ENCODE measurements at places on chromosomes 11 and 22.

- no peak for DNase-seq
Measured at GRCh38 chr11:58688789-58689503, 42.8 kb downstream of the GLYAT start.

DNA sequence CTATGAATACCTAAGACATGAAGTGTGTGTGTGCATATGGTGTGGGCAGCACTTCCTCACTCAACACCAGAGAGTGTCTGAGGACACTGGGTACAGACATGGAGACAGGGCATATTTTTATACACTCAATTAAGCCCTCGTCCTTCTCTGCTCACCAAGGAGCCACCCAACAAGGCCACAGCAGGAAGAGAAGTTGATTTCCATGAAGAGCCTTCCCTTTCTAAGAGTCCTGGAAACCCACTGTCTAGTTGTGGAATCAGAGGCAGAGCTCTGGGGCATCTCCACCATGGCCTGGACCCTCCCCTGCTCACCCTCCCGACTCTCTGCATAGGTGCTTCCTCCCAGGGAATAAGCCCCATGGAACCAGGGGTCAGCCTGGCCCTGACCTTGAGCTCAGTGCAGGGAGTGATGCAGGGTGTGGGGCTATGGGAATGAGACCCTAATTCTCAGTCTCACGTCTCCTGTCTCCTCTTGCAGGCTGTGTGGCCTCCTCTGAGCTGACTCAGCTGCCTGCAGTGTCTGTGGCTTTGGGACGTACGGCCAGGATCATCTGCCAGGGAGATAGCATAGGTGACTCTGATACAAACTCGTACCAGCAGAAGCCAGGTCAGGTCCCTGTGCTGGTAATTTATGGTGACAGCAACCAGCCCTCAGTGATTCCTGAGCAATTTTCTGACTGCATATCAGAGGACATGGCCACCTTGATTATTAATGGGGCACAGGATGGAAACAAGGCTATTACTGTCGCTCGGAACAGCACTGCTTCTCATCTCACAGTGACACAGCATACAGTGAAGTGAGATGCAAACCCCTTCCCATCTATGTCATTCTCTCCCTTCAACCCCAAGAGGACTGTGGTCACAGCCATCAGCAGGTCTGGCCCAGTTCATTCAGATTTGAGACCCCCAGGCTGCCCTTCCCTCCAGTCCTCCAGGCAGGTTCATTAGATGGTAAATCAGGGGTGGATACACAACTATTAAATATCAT lies 14.6 kb upstream of the IGLL5 start:
- no peak for DNase-seq

GRCh38 chr11:1896923-1897322 lies 5.2 kb upstream of the PRR33 start:
- DNase-seq: no peak

- no peak for DNase-seq
Measured at GRCh38 chr11:88122956-88123355, 52.3 kb downstream of the RAB38 start.

- DNase-seq: no peak
Measured at GRCh38 chr22:41841085-41841712, 8.3 kb downstream of the SREBF2 start.

DNA sequence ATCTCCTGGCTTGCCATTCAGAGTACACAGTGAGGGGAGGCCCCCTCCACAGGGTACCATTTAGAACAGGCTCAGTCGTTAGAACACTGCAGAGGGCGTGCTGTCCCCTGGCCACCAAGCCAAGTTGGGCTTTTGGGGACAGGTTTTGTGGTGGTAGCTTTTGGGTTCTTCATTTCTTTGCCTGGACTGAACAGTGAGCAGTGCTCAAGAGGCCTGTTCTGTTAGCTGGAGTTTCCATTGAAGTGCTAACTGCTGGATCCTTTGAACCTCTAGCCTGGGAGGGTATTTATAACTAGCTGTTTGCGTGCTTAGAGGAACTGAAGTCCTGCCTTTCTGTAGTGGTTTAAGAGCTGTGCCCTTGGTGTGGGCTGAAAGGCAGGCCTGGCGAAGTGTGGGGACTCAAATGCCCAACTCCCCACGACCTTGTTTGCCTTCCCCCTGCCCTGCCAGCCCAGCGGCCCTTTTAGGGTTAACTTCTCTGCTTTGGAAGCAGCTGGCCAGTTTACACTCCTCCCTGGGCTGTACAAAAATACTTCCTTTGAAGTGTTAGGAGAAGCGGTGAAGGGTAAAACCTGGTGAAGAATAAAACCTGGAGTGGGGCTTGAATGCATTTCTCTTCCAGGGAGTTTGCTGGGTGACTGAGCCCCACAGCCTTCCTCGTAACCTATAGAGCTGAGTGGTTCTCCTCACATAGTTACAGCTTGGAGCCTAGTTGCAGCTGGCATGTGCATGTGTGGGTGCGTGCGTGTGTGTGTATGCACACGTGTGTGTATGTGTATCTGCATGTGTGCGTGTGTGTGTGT lies 34.6 kb downstream of the ZNRF3 start:
- peak; percentile 23 for DNase-seq

DNA sequence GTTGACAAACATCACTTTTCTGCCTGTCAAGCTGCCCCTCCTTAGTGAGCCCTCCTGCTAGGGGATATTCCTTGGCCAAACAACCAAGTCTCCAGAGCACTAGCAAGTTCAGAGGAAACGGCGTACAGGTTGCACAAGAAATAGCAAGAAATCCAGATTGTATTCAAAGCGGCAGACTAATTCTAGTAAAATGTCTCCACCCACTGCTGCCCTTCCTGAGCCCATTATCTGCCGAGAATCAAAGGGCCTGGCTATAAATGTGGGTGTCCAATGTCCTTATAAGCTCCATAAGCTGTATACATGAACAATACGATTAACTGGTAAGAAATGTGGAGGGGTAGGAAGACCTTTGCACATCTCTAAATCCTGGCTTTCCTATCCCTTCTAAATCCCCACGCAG lies 44.0 kb upstream of the AKIP1 start:
- DNase-seq: no peak

GRCh38 chr11:130390071-130390758 lies 38.2 kb downstream of the ADAMTS8 start:
- no peak for DNase-seq

DNA sequence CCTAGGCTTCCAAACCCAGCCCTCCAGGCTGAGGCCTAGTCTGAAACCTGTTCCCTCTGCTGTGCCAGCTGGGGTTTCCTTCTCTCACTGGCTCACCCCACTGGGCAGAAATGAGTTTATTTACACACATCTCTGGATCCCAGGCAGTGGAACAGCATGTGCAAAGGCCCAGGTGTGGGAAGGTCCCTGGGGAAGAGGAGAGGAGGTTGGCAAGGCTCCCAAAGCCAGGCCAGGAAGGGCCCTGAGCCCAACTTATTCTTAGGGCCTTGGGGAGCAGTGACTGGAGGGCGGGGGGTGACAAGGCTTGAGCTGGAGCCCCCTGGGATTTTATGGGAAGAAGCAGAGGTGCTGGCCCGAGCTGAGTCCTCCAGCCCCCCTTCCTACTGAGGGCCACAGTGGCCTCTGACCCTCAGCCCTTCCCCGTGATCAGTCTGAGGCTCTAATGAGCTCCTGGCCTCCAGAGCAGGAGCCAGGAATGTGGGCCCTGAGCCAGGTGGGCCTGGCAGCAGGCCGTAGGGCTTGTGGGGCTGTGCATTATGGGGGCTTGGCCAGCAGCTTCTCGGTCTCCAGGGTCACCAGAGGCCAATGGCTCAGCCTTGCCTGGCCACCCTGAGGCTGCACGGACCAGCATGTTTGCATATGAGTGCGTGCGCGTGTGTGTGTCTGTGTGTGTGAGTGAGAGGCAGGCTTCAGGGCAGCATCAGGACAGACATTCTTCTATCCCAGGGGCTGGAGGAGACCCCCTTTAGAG lies 2.9 kb downstream of the MYO7A start:
- DNase-seq: peak; percentile 62

- no peak for DNase-seq
Measured at GRCh38 chr11:21465203-21465602, 727.7 kb upstream of the ANO5 start.

DNA sequence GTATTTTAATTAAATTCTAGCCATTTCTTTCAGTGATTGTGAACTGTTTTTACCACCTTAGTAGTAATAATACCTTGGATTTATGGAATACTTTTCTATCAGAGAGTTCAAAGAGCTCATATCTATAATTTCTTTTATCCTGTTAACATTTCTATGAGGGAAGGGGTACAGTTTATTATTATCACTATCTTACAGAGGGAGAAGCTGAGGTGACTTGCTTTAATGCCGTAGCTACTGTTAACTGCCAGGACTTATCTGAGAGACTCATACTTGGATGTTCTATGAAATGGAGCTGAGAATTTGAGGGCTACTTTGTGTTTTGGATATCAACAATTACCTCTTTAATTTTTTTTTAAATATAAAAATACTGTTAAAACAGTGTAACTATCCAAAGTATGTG lies 3.3 kb downstream of the REXO2 start:
- no peak for DNase-seq

- no peak for DNase-seq
Measured at GRCh38 chr22:37054056-37054395, 2.5 kb downstream of the KCTD17 start.

- no peak for DNase-seq
Measured at GRCh38 chr11:36447947-36448346, 62.1 kb downstream of the TRAF6 start.

- DNase-seq: no peak
Measured at GRCh38 chr22:48744283-48744641, 1083.4 kb downstream of the BRD1 start.

DNA sequence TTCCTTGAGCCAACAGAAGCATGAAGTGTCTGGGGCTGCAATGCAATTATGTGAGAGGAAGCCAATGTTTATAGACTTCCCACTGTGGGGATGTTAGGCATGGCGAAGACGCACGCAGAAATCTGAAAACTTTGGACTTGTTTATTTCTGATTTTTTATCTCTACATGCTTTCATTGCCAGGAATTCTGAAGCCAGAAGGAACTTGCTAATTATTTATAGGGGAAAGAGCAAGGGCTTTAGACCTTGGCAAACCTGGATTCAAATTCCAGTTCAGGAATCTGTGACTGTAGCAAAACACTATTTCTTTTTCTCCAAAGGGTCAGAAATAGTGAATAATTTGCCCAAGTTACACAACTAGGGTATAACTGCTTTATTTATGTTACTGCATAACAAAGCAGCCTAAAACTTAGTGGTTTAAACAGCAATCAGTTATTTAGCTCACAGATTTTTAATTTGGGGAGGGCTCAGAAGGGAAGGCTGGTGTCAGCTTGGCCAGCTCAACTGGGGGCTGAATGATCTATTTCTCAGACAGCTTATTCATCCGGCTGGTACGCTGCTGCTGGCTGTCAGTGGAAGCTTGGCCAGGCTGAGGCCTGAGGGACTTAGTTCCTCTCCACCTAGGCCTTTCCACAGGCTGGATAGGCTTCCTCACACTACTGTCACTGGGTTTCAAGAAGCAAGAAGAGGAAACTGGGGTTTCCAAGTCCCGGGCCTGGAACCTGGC lies 1.9 kb upstream of the OR6Q1 start:
- no peak for DNase-seq

DNA sequence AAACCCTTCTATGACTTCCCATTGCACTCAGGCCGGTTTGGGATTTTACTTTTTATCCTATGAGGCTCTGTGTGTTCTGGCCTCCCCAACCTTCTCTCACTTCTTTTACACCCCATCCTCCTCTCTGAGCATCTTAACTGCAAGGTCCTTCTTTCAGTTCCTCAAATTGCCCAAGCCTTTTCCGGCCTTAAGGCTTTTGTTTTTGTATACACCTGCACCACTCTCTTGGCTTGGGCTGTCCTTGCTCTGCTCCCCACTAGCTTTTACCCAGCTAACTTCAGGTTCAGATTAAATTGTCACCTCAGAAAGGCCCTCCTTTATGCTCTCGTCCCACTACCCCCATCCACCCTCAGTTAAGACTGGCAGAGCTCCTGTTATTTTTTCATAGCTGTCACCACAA lies 55.5 kb downstream of the FAM83F start:
- DNase-seq: no peak

DNA sequence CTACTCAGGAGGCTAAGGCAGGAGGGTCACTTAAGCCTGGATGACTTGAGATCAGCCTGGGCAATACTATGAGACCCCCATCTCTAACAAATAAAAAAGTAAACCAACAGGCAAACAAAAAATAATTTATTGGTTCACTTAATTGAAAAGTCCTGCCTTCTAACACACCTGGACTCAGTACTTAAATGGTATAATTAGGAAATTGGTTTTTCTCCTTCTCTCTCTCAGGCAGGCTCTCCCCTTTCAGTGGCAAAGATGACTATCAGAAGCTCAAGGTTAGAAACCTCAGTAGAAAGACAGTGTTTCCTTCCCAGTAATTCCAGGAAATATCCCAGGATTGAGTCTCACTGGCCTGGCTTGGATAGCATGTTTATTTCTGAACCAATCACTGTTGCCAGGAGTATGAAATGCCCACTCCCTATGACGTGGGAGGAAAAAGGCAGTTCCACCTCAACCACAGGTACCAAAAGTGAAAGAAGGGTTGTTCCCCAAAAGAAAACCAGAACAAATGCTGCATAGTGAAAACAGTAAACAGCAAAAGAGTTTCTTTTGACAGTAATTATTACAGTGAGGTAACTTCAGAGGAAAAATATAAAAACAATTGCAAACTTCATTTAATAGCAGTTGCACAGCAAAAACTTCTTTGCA lies 56.3 kb upstream of the SOX6 start:
- DNase-seq: no peak

DNA sequence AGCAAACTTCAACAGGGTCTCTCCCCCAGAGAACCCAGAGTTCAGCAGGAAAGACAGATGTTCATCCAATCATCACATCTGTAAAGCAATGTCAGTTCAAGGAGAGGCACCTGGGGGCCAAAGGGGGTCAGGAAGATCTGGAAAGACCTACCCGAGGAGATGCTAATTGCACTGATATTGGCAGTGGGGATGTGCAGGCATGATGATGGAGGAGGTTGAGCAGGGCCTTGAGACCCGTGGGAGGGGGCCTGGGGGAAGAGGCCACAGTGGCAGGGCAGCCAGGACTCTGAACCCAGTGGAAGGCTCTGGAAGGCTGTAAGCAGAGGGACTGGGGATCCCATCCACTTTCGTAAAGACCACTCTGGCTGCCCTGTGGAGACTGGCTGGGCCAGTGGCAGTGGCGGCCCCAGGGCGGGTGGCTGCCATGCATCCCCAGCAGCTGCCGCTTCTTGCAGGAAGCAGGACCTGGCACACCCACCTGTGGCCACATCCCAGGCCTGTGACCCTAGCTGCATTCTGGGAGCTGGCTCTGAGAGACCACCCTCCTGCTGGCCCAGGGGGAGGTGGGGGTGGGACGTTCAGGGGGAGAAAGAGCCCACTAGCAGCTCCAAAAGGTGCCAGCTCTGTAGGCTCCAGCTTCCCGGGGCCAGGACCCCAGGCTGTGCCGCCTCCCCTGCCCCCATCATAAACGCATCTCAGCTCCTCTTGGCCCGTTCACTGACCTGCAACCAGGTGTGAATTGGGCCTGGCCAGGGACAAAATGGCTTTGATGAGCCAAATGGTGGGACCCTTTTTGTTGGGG lies 59.9 kb upstream of the FGF3 start:
- DNase-seq: no peak

Measured in BE2C (cell line).